NCI-H82 (cell line): ENCODE measurements at places on chromosomes 12 and 14.
A peak's percentile ranks its signal among the peaks of the same experiment; 100 is the strongest.

DNA sequence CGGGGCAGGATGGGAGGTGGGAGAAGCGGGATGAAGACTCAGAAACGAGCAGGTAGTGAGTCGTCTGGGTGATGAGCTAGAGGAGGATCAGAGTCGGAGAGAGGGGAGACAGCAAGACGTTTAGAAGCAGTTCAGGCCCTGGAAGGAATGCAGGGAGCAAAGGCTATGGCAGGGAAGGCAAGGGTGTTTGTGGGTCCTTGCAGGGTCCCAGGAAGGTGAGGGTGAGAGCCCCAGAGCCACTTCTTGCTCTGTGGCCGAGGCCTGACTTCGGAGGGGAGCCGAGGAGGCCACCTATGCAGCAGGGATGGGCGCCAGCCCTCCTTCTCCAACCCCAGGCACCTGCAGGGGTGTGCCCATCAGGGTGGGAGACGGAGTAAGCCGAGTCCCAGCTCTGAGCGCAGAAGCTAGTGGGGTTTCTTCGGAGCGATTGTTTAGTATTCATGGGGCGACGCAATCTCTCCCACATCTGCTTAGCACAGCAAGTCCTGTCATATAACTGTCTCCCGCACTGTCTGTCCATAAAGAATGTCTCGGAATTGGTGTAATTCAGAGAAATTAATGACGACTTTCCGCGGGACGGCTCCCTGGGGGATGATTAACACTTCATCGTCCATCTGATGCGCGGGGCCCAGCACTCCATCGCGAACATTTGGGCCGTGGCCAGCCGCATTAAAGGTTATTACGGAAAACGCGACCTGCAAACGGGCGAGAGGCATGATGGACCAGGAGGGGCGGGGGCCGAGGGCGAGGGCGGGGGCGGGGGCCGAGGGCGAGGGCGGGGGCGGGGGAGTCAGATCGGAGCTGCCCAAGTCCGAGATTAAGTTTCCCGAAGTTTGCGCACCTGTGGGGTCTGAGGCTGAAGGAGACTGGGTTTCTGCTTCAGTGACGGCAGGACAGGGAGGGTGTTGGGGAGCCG, 12.2 kb upstream of the CALCOCO1 start:
- DNase-seq = no peak

DNA sequence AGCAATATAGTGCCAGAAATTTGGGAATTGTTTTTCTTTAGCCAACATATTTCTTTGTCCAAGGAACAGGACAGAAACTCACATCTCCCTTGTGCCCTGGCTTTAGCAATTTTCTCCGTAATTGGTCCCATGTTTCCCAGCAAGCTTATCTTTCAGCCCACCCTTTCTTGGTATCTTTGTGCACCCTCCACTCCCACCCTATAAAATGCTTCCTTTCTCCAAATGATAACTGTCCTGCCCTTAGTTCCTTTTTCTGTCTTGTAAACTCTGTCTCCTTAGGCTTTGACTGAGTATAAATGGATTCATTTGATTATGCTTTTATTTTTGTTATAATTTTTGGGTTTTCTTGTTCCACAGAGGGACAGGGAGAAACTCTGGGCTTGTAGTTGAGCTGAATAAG, 442.8 kb downstream of the ATP23 start:
- no peak for DNase-seq

DNA sequence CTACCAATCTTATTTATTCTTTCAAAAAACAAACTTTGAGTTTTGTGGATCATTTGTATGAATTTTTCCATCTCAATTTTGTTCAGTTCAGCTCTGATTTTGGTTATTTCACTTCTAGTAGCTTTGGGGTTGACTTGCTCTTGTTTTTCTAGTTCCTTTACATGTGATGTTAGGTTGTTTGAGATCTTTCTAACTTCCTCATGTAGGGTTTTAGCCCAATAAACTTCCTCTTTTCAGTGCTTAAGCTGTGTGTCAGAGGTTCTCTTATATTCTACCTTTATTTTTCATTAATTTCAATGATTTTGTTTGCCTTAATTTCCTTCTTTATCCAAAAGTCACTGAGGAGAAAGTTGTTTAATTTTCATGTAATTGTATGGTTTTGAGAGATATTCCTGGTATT, 860.4 kb upstream of the FBXO33 start:
- DNase-seq = no peak

GRCh38 chr14:74517731-74518130, 24.2 kb downstream of the ISCA2 start:
- DNase-seq = no peak

- peak; percentile 61 for DNase-seq
These were observed at the start of gene PRICKLE1 for GRCh38 chr12:42589465-42590329. TSS of gene PRICKLE1 (minus strand) at chr12:42589746. CDS start at chr12:42472516, 117,230 bp downstream.

GRCh38 chr12:94070520-94070919, 77.9 kb upstream of the PLXNC1 start:
- no peak for DNase-seq
